NCI-H2081 treated with DMSO at 0.1 percent for 48 hours (cell line): ENCODE measurements at places on chromosomes 6 and 20.

GRCh38 chr20:16474363-16474762 lies 98.9 kb downstream of the KIF16B start:
- DNase-seq, result no peak

GRCh38 chr20:62900052-62900691 lies 26.1 kb downstream of the DIDO1 start:
- DNase-seq, result no peak

DNA sequence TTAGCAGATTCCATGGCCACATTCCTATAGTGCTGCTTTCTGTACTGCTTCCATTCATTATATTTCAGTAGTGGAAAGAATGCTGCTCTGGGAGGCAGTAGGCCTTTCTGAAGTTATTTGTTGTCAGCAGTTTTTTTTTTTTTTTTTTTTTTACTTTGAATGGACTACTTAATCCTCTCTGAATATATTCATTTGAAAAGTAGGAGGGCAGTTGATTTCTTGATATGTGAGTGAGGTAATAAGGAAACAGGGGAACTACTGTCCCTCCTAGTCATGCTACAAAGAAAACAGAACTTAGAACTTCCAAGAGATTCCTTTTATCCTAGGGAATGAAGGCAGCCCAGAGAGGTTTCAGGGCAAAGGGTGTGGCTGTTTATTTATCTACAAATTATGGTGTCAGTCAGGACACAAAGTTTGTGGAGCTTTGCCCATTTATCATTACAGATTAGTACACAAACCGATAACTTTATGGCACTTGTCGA lies 155.9 kb downstream of the JARID2 start:
- DNase-seq, result no peak

DNA sequence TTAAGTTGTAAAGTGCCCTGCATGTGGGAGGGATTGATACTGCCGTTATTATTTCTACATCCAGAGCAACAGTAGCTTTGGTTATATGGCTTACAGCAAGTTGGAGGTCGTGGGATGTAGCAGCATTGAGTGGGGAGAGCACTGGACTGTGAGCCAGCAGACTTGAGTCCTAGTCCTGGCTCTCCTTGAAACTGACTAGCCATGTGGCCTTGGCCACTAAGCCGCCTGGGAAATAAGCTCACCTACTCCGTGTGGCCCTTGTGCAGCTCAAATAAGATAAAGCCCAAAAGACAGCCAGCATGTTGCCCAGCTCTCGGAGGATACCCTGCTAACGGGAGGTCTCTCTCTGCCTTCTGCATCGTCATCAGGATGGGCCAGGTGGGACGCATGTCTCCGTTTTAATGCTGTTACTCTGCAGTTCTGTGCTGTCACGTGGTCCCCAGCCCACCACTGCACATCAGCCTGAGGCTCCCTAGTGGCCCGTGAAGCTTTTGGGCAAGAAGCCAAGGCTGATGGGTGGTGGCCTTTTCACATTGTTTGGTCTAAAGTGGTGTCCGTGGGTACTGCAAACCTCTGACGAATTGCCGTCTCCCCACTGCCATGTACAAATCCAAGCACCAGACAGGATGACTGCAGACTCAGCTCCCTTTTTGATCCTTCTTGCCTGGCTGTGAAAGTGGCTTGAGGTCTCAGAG lies 7.9 kb downstream of the EPB41L1 start:
- DNase-seq, result no peak

GRCh38 chr6:64325093-64325492 lies 689.5 kb downstream of the PHF3 start:
- no peak for DNase-seq

DNA sequence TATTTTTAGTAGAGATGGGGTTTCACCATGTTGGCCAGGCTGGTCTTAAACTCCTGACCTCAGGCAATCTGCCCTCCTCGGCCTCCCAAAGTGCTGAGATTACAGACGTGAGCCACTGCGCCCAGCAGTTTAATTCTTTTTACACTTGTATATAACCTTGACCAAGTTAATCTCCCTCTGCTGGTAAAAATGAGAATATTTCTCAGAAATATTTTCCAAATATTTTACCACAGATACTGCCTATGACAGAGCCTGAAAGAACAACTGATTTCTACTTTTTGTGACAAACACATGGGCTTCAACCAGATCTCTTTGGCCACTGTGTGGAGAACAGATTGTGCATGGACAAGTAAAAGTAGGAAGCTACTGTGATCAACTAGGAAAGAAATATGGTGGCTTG lies 21.2 kb upstream of the NHSL1 start:
- DNase-seq, result no peak

- no peak for DNase-seq
These were observed 165.0 kb upstream of the SCGN start for GRCh38 chr6:25487012-25487411.

- no peak for DNase-seq
These were observed at the start of gene COMMD7 for GRCh38 chr20:32743237-32744112. Gene COMMD7, minus strand, starts transcription at chr20:32743467. Its CDS starts 76 bp downstream, at chr20:32743391.

- DNase-seq, result no peak
These were observed 26.5 kb downstream of the ULBP1 start for GRCh38 chr6:149990212-149990660.

- no peak for DNase-seq
These were observed 36.9 kb upstream of the SYNCRIP start for GRCh38 chr6:85679445-85680123.

GRCh38 chr6:46011188-46012085 lies 4.2 kb downstream of the CLIC5 start:
- DNase-seq, result no peak

DNA sequence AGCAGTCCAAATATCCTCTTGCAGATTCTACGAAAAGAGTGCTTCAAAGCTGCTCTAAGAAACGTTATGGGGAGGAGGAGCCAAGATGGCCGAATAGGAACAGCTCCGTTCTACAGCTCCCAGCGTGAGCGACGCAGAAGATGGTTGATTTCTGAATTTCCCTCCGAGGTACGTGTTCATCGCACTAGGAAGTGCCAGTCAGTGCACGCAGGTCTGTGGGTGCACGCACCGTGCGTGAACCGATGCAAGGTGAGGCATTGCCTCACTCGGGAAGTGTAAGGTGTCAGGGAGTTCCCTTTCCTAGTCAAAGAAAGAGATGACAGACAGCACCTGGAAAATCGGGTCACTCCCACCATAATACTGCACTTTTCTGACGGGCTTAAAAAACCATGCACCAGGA lies 272.1 kb upstream of the DEFB115 start:
- no peak for DNase-seq

DNA sequence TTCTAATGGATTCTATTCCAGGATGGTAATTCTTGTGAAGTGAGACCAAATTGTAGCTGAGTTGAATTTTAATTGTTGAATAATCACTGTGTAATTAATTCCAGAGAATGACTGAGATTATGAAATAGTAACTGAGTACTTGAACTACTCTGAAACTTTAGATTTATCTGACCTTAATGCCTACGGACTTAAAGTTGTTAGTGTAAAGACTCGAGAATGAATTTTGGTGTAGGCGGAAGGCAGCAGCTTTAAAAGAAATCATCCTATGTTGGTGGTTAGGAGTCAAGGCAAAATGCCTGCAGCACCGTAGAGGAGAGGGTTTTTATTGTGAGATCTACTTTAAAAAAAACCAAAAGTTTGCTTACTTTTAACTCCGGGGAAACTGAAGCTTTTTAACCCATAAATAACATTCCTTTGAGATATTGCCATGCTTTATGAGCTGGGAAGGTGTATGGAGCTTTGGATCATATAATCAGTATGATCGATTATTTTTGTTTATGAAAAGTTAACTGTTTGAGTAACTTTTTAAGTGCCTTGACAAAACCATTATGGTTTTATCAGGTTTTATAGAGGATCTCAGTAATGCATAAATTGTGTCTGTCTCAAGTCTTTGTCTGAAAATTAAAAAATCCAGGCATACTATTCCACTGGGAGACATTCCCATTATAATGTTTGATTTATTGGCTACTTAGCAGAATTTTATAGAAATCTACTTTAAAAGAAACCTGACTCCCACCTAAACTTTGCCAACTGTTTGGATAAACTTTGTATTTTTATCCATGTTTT lies 46.1 kb downstream of the MYO6 start:
- no peak for DNase-seq

DNA sequence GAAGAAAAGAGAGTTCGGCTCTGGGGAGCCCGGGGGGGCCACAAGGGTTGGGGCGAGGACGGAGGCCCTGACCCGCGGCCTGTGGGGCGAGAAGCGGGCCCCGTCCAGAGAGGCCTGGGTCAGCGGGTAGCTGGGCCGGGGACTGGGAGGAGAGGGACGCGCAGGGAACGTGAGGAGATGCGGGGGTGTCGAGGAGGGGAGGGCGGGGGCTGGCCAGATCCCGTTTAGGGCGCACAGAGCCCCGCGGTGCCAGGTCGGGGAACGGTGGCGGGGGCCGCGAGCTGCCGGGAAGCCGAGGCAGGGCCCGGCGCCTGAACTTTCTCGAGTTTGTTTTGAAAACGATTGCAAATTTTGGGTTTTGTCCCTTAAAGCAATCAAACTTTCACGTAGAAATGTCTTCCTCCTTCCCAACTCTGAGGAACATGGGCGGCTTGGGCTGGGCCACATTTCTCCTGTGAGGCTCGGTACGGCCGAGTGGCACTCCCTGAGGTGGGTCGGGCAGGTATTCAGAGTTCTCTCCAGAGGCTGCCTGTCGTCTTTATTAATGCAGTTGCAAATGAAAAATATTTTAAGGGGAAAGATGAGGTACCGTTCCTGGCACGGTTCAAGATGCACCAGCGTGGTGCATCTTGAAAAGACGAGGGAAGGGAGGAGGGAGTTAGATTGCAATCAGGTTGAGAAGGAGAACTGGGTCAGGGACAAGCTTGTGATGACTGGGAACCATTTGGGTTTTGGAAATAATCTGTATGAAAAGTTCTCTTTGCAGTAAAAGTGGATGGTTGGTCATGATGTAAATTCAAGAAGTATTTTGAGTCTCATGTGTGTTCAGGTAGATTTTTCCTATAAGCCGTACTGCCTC lies 972 bp downstream of the RNF8 start:
- DNase-seq, result no peak

DNA sequence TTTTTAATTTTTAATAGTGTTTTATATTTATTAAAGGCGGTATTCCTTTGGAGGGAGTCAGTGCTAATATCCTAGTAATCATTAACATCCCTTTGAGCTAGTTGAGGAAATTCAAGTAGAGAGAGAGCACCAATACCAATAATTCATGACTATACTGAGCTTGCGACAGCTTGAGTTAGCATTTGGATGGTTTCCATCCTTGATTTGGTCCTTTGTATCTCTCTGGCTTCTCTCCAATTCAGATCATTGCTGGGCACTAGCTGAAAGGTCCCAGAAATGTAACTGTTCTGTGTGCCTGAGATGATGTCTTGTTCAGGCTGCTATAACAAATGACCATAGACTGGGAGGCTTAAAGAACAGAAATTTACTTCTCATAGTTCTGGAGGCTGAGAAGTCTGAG lies 77.0 kb downstream of the RNF144B start:
- DNase-seq, result peak; percentile 48

GRCh38 chr20:2010533-2010932 lies 16.7 kb upstream of the PDYN start:
- no peak for DNase-seq

DNA sequence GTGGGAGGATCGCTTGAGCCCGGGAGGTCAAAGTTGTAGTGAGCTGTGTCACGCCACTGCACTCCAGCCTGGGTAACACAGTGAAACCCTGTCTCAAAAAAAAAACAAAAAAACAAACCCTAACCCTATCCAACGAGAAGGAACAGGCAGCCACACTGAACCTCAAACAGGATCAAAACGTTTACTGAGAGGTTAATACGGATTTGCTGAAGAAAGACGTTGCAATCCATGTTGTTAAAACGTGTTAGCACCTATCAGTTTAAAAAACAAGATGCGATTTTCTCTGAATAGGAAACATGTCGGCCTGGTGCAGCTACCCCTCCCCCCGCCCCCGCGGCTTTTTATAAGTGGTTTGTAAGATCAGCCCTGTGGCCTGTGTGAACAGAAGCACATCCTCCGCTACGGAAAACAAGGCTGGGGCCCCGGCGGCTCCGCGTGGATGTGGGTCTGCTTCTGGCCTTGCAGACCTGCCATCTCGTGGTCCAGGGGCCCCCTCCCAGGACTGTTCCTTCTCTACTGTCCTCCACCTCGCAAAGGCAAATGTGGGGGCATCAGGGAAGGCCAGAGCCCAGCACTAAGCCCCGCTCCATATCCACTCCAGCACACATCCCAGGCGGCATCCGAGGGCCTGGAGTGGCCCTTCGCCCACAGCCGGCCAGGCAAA lies 11.4 kb downstream of the SLC2A4RG start:
- DNase-seq, result no peak

GRCh38 chr6:26233649-26234420 lies 131.2 kb upstream of the BTN3A2 start:
- no peak for DNase-seq

- DNase-seq, result no peak
These were observed 15.7 kb downstream of the SLC22A1 start for GRCh38 chr6:160137130-160137988.

GRCh38 chr6:85081102-85081501 lies 316.7 kb upstream of the TBX18 start:
- no peak for DNase-seq

DNA sequence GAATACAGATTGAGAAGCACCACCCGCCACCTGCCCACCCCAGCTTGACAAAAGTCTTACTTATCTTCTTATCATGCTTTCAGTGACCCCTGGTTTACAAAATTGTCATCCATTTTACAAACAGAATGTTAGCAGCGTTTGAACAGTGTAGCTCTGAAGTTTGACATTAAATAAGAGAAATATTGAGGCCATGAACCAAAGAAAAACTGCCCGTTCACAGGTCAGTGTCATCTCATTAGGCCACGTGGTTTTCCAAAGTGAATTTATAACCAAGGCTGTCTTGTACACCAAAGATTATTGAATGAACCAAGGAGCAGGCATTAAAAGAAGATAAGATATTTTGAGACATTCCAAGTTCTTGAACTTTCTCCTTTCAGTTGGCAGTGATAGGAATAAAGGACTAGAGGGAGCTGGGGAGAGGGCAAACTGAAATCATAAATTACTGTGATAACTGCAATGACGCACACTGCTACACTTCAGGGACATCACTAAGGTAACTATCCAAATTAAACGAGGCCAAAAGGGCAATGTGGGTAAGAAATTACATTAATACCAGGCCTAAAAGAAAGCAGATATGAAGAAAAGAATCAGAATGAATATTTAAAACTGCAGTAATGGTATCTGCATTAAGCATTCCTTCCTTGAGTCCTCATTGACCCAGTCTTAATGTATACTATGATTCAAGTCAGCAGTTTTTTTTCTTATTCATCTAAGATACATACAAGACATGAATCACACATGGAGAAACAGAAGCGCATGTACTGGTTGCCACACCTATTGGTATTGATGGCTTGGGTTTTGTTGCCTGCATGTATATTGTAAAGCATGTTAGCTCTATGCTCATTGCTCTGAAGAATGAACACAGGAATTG lies 159.8 kb upstream of the ARG1 start:
- no peak for DNase-seq

DNA sequence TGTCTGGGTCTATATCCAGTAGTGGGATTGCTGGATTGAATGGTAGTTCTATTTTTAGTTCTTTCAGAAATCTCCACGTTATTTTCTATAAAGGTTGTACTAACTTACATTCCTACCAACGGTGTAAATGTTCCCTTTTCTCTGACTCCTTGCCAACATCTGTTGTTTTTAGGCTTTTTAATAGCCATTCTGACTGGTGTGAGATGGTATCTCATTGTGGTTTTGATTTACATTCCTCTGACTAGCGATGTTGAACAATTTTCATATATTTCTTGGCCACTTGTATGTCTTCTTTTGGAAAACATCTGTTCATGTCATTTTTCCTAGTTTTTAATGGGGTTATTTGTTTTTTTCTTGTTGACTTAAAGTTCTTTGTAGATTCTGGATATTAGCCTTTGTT lies 99.3 kb downstream of the BMP2 start:
- DNase-seq, result no peak
